Stimulated activated CD4-positive, alpha-beta T cell treated with anti-CD3 and anti-CD28 coated beads, Interleukin-4, amount 100 ng/mL, for 48 hours (primary cell): ENCODE measurements at places on chromosomes 7 and 10.

GRCh38 chr10:27449571-27449970, 54.5 kb upstream of the RAB18 start:
- DNase-seq, result no peak

DNA sequence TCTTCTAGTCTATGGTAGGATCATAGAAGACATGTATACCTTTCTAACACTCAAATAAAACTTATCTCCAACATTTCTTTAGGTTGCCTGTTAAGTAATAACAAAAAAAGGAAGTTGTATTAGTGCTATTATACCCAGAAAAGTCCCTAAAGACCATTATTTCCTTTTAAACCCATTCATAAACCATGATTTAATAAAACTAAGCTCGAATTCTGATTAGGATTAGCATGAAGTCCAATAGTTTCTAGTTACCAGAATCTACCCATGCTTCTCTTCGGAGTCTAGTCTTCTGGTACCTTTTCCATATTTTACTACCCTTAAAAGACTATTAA, 62.7 kb downstream of the USP6NL start:
- no peak for DNase-seq

GRCh38 chr10:63644418-63645142, 123.4 kb downstream of the REEP3 start:
- DNase-seq, result no peak

DNA sequence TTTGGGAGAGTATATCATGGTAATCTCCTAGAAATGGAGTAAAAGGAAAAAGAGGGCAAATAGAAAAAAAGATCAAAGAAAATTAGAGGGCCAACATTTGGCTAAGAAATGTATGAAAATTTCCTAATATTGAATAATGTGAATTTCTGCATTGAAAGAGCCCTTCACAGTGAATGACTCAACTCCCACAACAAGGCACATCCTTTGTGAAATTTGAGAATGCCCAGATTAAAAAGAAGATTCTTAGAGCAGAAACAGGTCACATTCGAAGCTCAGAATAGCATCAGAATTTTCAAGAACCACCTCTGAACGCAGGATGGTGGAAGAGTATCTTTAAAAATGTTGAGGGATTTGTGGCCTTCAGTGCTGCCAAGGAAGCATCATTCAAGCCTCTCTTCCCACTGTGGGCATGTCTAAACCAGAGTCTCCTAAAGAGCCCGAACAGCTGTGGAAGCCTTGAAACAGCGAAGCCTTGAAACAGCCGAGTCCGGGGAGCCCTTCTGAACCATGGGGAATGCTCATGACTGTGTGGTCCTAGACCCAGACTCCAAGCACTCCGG, 43.6 kb downstream of the GUSB start:
- no peak for DNase-seq

DNA sequence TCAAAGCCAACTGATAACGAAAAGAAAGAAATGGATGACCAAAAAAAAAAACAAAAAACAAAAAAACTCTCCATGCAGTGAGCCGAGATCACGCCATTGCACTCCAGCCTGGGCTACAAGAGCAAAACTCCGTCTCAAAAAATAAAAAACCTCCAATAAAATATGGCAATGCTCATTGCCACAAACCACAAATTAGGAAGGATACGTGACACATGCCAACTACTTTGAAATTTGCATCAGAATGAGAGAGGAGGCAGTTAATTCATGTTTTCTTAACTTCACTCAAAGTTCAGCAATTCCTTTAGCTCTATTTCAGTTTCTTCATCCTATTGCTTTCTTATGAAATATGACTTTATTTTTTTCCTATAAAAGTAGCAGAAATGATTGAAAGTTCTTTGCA, 398.1 kb upstream of the C7orf33 start:
- DNase-seq, result no peak

GRCh38 chr10:119872860-119873681, 428 bp upstream of the MCMBP start:
- peak; percentile 85 for DNase-seq

GRCh38 chr10:27481486-27481885, 22.6 kb upstream of the RAB18 start:
- DNase-seq, result no peak
